H54 (cell line): ENCODE measurements at places on chromosomes 2 and 18.

- no peak for DNase-seq
These were observed 663.3 kb upstream of the ACVR2A start for GRCh38 chr2:147181351-147182029.

DNA sequence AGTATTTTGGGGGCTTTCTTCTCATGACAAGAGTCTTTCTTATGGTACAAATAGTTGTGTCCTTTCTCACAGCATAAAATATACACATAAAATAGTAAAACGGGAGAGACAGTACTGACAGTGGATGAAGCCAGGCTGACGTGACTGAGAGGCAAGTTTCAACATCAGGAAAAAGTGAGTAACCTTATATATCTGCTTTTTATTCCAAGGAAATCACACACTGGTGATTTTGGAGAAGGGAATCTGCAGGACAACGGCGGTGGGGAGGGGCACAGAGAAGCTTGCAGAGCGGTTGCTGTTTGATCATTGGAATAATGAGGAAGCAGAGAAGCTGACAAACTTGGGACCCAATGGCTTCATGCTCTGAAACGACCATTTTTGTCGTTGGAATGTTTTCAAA, 130.6 kb upstream of the ZNF236 start:
- no peak for DNase-seq

DNA sequence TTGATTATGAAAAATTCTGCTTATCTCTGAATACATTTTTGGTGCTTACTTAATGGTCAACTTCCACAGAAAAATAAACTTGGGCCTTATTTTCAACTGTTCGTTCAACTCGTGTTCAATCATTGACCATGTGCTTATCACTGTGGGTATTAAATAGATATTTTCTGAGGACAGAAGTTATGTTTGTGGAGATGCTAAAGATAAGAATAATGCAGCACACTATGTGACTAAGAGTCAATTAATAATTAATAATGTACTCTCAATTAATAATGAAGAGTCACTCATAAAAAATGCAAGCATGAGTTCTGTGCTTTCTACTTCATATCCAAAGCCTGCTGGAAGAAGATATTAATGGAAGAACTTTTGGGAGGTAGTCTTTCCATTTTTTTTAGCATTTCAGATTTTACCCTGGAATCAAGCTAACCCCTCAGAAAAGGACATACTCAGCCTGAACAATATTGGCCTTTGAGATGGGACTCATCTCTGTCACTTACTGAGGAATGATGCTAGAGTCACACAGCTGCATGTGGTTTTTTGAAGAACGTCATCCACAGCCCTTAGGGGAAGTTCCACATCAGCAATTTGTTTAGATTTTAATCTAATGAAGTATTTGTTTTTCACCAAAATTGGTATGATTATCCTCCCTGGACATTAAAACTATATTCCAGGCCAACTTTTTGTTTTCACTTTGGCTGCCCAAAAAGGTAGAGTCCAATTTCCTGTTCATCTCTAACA, 191.9 kb upstream of the CRIM1 start:
- no peak for DNase-seq

DNA sequence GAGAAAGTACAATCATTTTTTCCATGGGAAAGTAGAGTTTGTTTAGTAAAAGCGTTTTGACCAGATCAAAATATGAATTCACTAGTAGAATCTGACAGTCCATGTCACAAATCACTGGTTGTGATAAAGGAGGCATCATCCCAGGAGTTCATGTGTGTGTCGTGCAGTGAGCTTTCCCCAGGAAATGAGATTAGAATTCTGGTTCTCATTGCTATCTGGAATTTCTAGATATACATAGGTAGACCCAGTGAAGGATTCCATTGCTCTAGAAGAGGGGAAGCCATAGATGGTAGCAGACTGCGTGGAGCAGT, 206.6 kb downstream of the NCK2 start:
- no peak for DNase-seq

DNA sequence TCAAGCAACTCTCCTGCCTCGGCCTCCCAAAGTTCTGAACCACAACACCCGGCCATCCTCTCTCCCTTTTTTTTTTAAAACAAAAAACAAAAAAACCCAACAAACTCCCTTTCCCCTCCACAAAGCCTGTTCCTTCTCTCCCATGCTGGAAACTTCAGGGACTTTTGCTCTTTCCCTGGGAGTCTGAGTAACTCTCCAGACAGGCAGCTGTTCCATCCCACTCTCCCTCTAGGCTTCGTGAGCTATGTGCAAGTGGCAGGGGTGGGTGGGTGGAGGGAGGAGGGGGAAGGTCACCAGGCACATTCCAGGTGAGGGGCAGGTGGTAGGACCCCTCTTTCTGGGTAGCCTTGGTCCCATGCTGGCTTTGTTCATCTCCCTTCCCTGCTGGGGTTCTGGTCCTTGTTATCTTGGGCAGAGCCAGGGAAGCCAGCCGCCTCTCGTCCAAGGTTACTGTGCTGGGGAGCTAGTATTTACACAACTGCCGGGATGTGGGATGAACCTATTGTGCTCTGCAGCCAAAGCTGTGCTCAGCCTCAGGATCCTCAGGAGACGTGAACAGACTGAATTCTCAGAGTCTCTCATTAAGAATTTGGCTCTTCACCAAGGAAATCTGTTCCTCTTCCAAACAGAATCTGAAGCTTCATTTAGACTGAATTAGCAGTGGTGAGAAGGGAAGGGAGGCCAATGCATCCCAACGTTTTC, 106.9 kb downstream of the LIPG start:
- DNase-seq: no peak

DNA sequence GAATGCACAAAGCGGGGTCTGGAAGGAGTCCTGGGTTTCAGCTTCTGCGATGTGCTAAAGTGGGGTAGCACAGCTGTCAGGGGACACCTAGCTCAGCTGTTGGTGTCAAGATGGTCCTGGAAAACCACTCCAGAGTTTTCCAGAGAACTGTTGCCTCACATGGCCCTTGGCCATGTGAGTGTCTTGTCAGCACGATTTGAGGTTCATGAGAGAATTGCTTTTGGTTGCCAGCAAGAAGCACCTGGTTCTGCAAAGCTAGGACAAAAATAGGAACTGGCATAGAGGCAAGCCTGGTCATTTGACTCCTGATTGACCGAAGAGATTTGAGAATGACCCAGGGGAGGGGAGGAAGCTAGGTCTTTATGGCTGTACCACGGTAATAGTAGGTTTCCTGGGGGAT, 50.4 kb upstream of the CTLA4 start:
- no peak for DNase-seq

- no peak for DNase-seq
These were observed 30.9 kb upstream of the EFEMP1 start for GRCh38 chr2:55954306-55955035.

GRCh38 chr2:168256448-168256847, 9.1 kb upstream of the STK39 start:
- DNase-seq: no peak

DNA sequence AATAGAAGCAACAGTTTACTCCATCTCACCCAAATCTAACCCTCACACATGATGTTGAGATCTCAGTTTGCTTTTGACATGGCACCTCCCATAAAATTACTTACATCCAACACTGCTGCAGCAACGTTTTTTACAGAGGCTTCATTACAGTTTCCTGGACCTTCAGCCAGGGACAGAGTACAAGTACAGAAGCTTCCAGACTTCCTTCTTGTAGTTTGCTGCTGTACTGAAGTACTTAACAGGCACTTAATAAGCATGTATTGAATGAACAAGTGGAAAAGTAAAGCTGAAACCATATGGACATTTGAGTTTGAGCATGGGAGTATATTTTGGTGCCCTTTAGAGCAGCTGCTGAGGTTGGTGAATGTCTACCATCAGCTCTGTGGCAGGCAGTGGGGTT, 514.2 kb downstream of the PTPRM start:
- DNase-seq: no peak

DNA sequence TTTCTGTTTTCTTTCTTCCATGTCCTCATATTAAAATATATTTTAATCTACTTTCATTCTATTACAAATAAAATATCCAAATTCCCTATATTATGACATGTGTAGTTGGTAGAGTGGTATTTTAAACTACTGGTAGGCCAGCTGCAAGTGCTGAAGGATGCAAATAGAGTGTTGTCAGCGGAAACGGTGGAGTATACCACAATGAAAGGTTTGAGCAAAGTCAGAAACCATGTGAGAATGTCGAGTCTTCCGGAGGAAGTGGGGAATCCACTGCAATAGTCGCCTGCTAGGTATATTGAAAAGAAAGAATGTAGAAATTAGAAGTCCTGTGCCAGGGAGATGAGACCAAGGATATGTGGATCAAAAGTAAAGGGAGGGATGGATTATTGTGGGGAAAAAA, 373.9 kb downstream of the DSEL start:
- no peak for DNase-seq
